ENCODE measurements at places on chromosomes 5 and 9. TPM values are rescaled to one million over a fixed set of nuclear protein-coding genes. Genes with fewer than 3 reads are reported as not detected.

- DNase-seq = no peak
Observed at GRCh38 chr5:80659106-80659505, 4.3 kb upstream of the DHFR start.

DNA sequence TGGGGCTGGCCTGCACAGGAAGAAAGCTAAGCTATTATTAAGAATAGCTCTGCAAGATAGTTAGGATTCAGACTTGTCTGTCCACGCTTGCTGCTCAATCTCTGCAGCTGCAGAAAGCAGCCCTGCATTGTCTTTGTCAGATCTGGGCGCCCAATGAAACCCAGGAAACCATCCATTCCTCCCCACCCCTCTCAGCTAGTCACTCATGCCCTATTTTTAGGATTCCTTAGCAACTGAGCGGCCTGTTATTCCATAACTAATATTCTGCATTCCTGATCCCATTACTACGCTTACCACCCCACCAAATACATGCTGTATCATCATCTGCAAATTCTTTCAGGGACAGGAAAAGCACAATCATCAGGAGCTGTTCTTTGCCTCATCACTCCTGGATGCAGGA lies 52.9 kb upstream of the APC start:
- DNase-seq = peak; percentile 29

GRCh38 chr5:53434541-53434940 lies 45.9 kb upstream of the FST start:
- DNase-seq = no peak

Gene ADAMTS19
- total RNA-seq = not detected

DNA sequence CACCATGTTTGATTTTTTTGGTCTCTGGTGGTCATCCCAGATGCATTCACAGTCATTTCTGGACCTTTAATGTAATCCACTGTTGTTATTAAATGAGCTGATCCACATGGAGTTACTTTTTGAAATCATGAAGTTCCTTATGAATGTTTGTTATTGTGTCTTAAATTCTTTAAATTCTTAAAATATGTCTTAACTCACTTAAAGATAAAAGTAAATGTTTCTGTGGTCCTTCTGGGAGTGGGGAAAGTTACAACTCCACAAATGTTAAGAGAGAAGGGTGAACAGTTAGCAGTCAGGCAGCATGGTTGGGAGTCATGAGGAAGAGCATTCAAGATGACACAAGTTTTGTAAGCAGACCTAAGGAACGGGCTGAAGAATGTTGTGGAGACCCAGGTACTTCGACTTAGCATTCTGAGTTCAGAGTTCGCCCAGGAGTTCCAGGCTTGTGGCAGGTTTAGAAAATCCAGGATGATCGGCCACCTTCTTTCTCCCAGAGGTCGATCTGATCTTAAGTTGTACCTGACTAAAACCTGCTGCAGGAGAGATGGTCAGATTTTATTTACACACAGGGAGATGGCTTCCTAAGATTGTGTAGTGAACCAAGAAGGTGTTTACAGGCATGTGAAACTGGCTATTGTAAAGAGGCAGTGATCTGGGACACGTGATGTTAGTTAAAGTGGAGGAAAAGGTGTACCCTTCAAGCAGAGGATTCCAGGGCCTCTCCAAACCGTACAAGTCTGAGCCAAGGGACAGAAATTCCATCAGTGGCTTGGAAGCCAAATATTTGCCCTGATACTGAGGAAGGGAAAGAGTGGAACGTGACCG lies 17.2 kb downstream of the SLC1A1 start:
- no peak for DNase-seq

- DNase-seq = no peak
Observed at GRCh38 chr9:127546125-127546832, 65.8 kb upstream of the STXBP1 start.

- peak; percentile 27 for DNase-seq
Observed at GRCh38 chr5:5419291-5420210, 2.9 kb upstream of the ICE1 start.

- DNase-seq = no peak
Observed at GRCh38 chr9:123262338-123262737, 6.0 kb downstream of the STRBP start.

DNA sequence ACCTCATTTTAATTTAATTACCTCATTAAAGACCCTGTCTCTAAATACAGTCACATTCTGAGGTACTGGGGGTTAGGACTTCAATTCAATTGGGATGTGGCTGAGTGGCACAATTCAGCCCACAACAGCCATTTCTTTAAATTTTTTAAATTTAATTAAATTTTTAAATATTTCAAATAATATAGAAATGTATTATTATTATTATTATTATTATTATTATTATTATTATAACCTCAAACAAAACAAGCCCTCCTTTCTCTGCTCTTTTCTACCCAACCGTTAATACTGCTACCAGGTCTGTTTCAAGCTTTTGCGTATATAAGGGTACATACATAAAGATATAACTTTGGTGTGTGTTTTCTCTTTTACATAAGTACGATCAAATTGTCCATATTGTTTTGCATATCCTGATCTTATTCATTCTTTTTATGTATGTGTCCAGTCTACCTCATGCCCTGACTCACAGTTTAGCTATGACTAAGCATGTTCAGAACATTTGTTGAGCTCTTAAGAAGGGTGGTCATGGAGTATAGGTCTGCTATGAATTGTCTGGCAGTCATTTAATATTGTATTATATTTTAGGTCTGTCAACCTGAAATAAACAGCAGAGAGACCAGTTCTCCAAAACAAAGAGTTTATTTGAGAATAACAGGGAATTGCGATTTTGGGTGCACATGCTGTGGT lies 16.1 kb upstream of the RAB14 start:
- DNase-seq = no peak

Gene MRPL50
- total RNA-seq = 12.8 TPM

- DNase-seq = no peak
Observed at GRCh38 chr9:27586304-27586703, 13.0 kb upstream of the C9orf72 start.

DNA sequence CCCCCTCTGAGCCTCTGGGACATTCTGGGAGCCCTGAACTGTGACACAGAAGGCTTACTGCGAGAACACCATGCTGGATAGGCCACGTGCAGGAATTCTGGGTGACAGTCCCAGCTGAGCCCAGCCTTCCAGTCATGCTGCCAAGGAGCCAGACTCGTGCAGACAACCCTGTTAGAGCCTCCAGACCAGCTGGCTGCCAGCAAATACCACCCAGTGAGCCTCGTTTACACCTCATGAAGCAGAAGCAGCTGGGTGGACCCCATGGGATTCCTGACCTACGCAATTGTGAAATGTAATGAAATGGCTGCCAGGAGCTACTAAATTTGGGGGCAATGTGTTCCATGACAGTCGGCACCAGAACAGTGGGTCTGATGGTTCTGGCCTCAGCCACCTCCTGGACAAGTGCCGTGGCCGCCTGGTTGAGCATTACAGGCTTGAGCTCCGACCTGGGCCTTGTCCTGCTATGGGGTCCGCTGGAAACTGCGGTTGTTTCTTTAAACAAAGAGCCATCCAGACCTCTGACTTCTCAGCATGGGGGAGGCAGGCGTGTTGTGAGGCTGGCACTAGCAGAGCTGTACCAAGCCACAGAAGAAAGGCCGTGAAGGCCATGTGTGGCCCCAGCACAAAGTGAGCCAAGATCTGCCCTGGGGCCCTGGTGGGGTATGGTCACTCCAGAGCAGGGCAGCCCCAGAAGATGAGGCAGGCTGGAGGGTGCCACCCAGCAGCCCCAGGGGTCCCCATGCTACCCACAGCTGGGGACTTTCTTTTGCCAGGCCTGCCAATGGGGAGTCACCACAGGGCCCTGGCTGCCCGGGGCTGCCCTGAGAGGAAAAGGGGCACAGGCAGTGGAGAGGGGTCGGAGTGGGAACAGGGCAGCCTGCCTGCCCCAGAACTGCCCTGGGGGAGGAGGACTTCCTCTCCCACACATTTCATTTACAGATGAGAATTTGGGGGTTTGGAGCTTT lies 19.3 kb upstream of the RXRA start:
- no peak for DNase-seq

Data from OCI-LY7 (cell line).